Fibroblast of the aortic adventitia (primary cell): ENCODE measurements at places on chromosomes 6 and 20.

GRCh38 chr6:3226481-3227362 is 731 bp downstream of the TUBB2B start:
- DNase-seq, result no peak

DNA sequence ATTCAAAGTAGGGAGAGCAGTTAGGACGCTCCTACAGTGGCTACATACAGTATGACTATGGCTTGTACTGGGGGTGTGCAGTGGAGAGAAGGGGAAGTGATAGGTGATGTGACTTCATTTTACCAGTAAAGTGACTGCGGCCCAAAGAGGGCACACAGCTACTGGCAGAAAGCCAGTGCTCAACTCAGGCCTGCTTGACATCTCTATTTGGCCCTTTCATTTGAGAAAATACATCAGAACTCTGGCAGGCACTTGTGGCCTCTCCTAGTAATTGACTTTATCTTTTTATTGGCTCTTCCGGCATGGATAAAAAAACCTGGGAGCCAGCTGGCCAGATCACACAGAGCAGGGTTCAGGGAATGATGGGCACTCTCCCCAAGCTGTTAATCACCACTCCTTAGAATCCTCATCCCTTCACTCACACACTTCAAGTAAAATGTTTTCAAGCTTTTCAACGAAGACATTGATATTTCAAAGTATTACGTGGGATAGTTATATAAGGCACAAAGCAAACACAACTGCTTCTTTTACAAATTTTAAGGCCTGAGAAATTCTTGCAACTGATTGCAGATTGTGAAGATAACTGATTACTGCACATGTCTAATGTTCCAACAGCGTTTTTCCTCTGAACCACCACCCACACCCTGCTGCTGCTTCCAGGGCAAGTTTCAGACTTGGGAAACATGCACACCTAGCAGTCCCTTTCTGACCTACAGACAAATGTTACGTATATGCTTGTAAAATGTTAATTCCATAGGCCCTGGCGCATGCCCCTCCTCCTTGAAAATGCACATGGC is 73.5 kb downstream of the TNFRSF21 start:
- DNase-seq, result peak; percentile 47

GRCh38 chr6:168385858-168386735 is 54.9 kb upstream of the SMOC2 start:
- DNase-seq, result no peak

GRCh38 chr20:54995011-54995410 is 519.6 kb downstream of the DOK5 start:
- no peak for DNase-seq

- peak; percentile 26 for DNase-seq
Measured at GRCh38 chr6:57207141-57207540, 15.0 kb downstream of the RAB23 start.

DNA sequence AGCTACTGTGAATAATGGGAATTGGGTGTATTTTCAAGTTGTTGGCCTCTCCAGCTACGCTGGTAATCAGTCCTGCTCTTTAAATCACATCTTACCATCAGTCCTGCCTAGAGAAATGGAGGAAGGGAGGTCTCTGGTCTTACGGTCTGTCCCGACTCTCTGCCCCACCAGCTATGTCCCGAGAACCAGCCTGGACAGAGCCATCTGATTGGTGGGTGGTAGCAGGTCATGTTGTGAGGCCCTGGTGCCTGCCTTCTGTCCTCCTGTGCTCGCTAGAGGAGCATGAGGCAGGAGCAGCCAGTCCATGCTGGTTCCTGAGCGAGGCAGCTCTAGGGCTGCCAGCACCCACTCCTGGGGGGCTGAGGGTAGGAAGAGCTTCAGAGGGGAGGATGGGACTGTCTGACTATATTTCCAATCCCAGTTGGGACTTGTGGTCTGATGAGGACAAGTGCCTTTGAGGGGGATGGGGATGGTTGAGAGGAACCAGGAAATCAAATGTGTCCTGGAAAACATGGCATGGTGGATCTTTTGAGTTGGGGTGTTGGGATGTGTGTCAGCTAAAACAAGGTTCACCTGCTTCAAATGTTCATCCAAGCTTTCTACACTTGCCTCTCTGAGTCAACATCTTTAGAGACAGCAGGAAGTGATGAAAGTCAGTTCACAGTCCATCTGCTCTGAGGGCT is 33.0 kb downstream of the SYNJ2 start:
- peak; percentile 27 for DNase-seq

- DNase-seq, result no peak
Measured at GRCh38 chr20:9052136-9052535, 16.8 kb upstream of the PLCB4 start.

- DNase-seq, result no peak
Measured at GRCh38 chr20:1982686-1983085, 11.2 kb downstream of the PDYN start.

DNA sequence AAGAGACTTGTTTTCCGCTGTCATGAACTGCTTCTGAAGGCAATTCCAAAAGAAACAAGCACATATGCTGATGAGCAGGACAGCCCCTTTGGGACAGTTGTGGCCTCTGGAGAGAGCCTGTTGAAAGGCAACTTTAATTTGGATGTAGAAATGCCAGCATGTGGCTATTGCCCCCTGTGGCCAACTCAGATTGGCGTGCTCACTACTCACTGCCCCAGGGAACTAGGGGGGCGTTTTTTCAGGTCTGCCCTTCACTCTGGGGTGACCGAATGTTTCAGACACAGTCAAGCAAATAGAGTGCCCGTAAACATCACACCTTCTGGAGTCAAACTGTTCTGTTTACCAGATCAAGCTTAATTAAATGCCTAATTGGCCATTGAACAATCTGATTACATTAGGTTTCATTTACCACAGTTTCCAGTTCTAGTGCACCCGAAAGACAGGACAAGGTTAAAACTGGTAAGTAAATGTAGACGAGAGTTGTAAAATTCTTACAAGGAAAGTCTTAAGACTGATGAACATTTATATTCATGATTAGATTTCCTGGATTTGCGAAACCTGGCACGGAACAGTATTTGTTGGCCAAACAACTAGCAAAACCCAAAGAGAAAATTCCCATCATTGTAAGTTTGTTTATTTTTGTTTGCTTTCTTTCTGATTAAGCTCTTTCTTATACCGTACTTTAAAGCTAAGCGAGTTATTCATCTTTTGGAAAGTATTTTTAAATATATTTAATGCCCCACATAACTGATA is 75.9 kb upstream of the SYNJ2 start:
- no peak for DNase-seq

DNA sequence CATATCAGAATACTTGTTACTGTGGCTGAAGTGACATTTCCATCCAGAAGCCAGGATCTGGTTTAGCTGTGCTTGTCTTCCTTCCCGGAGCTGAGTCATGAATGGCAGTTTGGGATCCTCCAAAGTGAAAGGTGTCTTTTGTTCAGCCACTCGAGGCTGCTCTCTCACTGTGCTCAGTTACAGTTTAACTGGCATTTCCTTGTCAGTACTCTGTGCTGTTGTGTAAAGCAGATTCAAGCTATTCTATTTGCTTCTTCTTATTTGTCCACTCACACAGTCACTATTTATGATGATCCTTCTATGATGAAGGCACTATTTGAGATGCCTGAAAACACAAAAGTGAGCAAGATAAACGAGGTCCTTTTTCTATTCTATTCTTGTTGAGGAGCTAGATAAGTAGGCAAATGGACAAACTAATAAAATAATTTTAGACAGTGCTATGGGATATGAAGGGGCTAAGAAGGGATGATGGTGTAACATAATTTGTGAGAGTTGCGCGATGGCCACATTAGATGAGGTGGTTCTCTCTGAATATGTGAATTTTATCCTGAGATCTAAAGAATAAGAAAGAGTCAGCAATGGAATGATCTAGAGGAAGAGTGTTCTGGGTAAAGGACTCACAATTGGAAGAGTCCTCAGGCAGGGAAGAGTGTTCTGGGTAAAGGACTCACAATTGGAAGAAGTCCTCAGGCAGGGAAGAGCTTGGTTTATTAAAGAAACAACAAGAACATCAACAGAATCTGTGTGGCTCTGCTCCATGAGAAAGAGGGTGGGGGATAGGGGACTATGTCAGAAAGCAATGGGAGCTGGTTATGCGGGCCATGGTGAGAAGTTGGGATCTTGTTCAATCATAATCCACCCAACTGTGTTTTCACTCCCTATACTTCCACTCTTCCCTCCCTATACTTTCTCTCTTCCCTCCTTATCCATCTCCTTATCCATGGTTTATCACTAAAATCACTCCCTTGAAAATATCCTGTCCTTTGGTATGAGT is 40.1 kb downstream of the CYP24A1 start:
- DNase-seq, result no peak

GRCh38 chr6:16238057-16238962 is at the start of gene GMPR:
TSS of gene GMPR (plus strand) at chr6:16238587. CDS start at chr6:16238694, 107 bp downstream.
- DNase-seq, result peak; percentile 59

DNA sequence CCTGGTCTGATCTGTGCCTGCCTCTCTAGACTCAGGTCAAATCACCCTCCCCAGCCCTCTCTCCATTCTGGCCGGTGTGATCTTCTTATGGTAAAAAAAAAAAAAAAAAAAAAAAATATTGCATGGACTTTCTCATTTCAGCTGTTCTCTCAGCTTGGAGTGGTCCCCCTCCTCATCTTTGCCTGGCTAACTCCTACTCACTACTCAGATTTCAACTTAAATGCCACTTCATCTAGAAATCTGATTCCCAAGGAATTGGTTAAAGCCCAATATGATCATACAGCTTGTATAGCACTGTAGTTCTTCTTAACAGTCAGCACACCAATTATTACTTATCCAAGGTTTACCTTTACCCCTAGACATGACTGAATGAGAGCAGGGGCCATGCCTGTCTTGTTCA is 105.9 kb upstream of the CARMIL1 start:
- no peak for DNase-seq
